ENCODE measurements at places on chromosomes 5 and 9. TPM values are rescaled to one million over a fixed set of nuclear protein-coding genes. Genes with fewer than 3 reads are reported as not detected.

The C9 gene
- total RNA-seq, result 0.24 TPM

The SOX30 gene
- total RNA-seq, result under 0.01 TPM

The C8G gene
- total RNA-seq, result 1.1 TPM

The HSPB3 gene
- total RNA-seq, result 5.8 TPM

The SPEF2 gene
- 5.5 TPM for total RNA-seq

The PCDHA1 gene
- total RNA-seq, result under 0.01 TPM

The LCP2 gene
- not detected for total RNA-seq

The MELK gene
- total RNA-seq, result 7.6 TPM

The HAVCR1 gene
- not detected for total RNA-seq

The GCNT1 gene
- 18.7 TPM for total RNA-seq

The C5orf58 gene
- total RNA-seq, result not detected

The PIP5K1B gene
- not detected for total RNA-seq

The TMEM174 gene
- total RNA-seq, result not detected

The ZNF658 gene
- total RNA-seq, result 5.8 TPM

The FGF1 gene
- 11.5 TPM for total RNA-seq

The FCN2 gene
- not detected for total RNA-seq

The RNF183 gene
- not detected for total RNA-seq

The CDKN2B-AS1 gene
- 10.1 TPM for total RNA-seq

The SPATA31C1 gene
- not detected for total RNA-seq

The PCDHAC2 gene
- total RNA-seq, result 0.73 TPM

The GRXCR2 gene
- total RNA-seq, result not detected

The SPINK4 gene
- not detected for total RNA-seq

The PSIP1 gene
- 33.9 TPM for total RNA-seq

The CDH9 gene
- total RNA-seq, result not detected

The PTPN3 gene
- 0.61 TPM for total RNA-seq

The KCNMB1 gene
- under 0.01 TPM for total RNA-seq

The AK8 gene
- total RNA-seq, result 0.85 TPM

The RAPGEF1 gene
- 44.6 TPM for total RNA-seq

The BHMT gene
- not detected for total RNA-seq

The TXNDC8 gene
- not detected for total RNA-seq
